Osteoblast (primary cell): ENCODE measurements at places on chromosomes 5 and 9.

GRCh38 chr5:32261198-32261597 is 51.5 kb downstream of the MTMR12 start:
- DNase-seq, result no peak

DNA sequence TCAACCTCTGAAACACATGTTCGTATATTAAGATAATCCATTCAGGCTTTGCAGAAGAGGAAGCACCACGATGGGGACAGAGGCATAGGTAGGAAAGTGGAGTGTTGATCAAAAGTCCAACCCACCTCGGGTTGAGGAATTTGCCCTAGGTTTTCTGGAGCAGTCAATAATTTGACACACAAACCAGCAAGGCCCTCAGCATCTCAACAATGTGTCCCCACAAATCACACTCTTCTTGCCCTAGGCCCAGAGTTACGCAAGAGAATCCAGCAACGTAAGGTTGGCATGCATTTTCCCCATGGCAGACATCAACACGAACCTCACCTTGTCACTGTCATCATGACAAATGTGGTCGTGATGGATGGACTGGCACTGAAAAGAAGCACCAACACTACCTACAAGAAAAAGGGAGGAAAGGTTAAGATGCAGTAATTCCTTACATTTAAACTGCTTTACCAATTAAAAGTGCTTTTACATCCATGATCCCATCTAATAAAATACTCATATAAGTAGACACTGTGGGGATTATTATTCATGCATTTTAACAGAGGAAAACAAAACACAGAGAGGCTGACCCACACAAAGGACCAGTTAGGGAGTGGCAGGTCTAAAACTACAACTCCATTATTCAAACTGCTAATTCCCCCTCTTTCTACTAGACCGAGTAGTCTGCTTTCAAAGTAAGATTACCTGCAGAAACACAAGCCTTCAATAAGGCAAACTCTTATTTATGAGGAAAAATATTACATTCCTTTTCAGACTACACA is 24.4 kb upstream of the RNF38 start:
- peak; percentile 55 for DNase-seq

GRCh38 chr5:73093943-73094342 is 26.4 kb upstream of the TMEM171 start:
- DNase-seq, result no peak

DNA sequence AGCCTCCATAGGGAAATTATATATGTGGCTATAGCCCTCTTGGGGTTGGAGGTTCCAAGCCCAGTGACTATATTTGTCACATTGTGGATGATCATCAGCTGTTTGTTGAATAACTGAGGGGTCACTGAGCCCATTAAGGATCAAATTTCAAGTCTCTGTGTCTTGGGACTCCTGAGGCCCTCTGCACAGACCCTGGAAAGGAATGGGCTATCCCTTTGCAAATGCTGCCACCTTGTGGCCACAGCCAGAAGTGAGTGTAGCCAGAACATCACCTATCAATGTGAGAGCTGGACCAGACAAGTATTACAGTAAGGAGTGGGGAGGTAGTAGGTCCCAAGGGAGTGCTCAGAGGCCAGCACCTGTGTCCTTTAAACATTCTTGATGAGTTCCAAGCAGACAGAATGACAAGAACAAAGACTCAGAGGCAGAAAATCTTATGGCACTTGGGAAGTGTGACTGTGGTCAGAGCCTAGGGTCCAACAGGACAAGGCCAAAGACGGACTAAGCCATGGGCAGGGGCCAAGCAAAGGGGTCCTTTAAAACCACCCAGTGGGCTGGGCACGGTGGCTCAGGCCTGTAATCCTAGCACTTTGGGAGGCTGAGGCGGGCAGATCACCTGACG is 8.2 kb downstream of the RPP25L start:
- DNase-seq, result peak; percentile 94

DNA sequence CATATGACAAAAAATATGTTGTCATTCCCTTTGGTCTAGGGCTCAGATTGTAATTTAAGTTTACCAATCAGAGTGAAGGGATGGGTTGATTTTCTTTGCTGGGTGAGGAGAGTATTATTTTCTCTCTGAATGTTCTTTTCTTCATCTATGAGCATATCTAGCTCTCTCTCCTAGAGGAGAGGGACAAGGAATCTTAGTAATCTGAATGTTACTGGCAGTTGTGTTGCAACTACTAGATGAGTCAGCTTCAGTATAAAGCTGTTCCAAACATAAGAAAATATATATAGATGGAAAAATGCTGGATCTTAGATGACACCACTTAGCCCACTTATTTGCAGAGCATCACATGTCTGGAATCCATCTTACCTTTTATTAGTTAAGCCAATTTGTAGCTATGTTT is 259.3 kb downstream of the TUSC1 start:
- no peak for DNase-seq

GRCh38 chr9:136691316-136692184 is 4.3 kb upstream of the AGPAT2 start:
- DNase-seq, result no peak

GRCh38 chr9:14180960-14181537 is 132.9 kb downstream of the NFIB start:
- peak; percentile 41 for DNase-seq
